ENCODE measurements at places on chromosomes 1 and 21. TPM values are rescaled to one million over a fixed set of nuclear protein-coding genes. Genes with fewer than 3 reads are reported as not detected.

Gene C1orf56
- 1.3 TPM for total RNA-seq

Gene PPM1J
- total RNA-seq = not detected

Gene CD52
- 1,180 TPM for total RNA-seq

Gene AADACL4
- not detected for total RNA-seq

Gene LAMC2
- not detected for total RNA-seq

Gene S100A4
- 665 TPM for total RNA-seq

Gene GTF2B
- total RNA-seq = 38.8 TPM

Gene CEPT1
- 36.6 TPM for total RNA-seq

Gene GNAT2
- total RNA-seq = not detected

Gene CAMSAP2
- total RNA-seq = not detected

Gene MTOR
- total RNA-seq = 55.9 TPM

Gene TEX38
- not detected for total RNA-seq

Gene PCBP3
- 1.4 TPM for total RNA-seq

Gene PLCH2
- 9.8 TPM for total RNA-seq

Gene KRTAP10-5
- total RNA-seq = not detected

Gene OR2M4
- not detected for total RNA-seq

Gene OR10Z1
- not detected for total RNA-seq

Gene ELAPOR1
- total RNA-seq = 1.9 TPM

Gene AQP10
- total RNA-seq = not detected

Gene SLC2A5
- not detected for total RNA-seq

Gene OLIG2
- total RNA-seq = not detected

Gene KCNK1
- not detected for total RNA-seq

Gene SPRR2E
- not detected for total RNA-seq

Gene KRTAP21-2
- total RNA-seq = not detected

Gene CNKSR1
- 1.4 TPM for total RNA-seq

Gene SETD4
- 19.8 TPM for total RNA-seq

Gene KISS1
- total RNA-seq = not detected

Gene HSD11B1
- total RNA-seq = not detected

Gene SHISA4
- total RNA-seq = not detected

Gene CLDN8
- not detected for total RNA-seq

Gene EPHA8
- total RNA-seq = not detected

Gene LRRN2
- total RNA-seq = not detected

Gene FAM163A
- total RNA-seq = not detected

Gene NT5C1A
- not detected for total RNA-seq

Gene TAS1R3
- 0.78 TPM for total RNA-seq

Gene STUM
- total RNA-seq = not detected

Gene LIN28A
- not detected for total RNA-seq

Gene INAVA
- 0.42 TPM for total RNA-seq

Gene FCRL4
- not detected for total RNA-seq

Gene FCGR2B
- not detected for total RNA-seq

Gene C1orf35
- 25.6 TPM for total RNA-seq

Gene C1orf116
- total RNA-seq = not detected

Gene RNU1-4
- total RNA-seq = 2,232 TPM

Gene SIPA1L2
- 0.66 TPM for total RNA-seq

Gene SPRR2A
- not detected for total RNA-seq

Gene NENF
- total RNA-seq = 29.2 TPM

Gene TMEM82
- total RNA-seq = not detected

Gene OR6N1
- total RNA-seq = not detected

Gene AMY1C
- total RNA-seq = not detected

Gene C1QA
- total RNA-seq = not detected
